ENCODE measurements at places on chromosomes 13 and 19.

GRCh38 chr19:39768334-39768733 lies 10.3 kb upstream of the LEUTX start:
- no peak for DNase-seq

- DNase-seq: no peak
Observed at GRCh38 chr19:6834433-6834832, 52.9 kb upstream of the ADGRE1 start.

- no peak for DNase-seq
Observed at GRCh38 chr13:112900691-112901091, 68.3 kb upstream of the MCF2L start.

- no peak for DNase-seq
Observed at GRCh38 chr13:51118809-51119431, 7.8 kb upstream of the C13orf42 start.

DNA sequence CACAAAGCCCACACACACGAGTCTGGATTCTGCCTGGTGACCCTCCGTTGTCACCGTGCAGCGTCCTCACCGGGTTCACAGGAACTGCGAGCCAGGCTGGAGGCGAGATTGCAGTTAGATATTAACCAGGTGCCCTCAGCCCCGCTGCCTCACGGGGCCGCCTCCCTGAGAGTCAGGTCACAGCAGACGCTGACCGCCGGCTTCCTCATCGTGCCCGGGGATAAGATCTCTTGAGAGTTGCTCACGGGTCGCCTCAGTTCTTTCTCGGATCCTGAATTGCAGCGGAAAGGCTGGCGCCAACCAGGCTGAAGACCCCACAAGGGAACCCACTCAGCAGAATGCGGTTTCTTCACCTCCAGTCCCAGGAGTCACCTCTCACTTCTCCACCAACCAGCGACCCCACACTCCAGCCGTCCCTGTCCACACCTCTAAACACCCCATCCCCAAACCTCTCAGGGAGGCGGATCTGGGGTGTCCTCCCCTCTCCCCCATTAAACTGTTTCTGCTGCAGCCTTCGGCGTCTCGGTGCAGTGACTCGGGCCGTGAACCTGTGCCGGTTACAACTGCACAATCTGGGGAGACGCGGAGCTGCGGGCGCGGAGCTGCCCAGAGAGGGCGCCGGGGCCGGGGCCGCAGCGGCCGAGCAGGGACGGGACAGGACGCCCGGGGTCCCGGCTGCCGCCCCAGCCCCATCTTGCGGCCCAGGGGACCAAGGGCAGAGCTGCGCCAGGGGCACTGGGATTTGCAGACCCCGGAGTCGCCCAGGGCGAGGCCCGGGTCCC lies 591 bp downstream of the ZNF823 start:
- DNase-seq: no peak

DNA sequence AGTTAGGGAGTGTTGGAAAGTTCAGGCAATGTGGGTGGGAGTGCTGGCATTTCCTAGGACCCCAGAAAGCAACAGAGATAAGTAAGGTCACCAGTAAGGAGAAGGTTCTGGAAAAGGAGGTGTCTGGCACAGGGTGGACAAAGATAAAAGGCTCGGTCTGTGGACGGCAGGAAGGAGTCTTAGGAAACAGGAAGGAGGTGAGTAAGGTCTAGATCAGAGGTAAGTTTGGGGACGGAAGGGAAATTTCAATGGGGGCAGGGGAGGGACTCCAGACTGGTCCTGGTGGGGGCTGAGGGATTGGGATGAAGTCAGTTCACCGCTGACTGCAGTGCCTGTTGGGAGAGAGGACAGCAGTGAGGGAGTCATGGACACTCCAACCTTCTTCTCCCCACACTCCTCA lies 7.8 kb upstream of the OPA3 start:
- DNase-seq: no peak

DNA sequence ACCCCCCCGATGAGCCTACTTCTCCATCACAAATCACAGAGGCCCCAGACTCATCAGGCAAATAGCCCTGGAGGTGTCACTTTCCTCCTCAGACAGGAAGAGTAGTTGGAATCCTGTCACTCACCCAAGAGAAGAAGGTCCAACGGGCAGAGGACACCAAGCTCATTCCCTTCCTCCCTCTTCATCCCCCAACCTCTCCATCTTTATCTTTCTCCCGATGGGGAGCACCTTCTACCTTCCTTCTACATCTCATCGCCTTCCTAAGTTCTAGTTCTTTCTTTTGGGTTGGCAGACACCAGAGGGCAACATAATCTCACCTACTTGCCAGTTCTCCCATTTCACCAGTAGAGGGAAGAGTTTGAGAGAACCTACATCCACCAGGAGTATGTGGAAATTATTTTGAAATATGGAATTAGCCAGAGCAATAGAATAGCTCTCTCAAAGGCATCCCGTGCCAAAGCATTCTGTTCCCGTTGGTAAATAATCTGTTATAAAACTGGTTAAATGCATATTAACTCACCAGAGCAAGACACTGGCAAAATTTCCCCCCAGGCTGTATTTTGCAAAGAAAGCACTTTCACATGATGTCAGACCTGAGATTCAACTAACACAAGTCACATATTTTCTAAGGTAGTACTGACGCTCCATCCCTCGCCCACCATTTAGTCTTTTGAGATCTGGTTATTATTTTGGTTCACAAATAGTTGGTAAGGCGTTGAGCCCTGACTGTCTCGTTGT lies 55.0 kb downstream of the ZIC5 start:
- peak; percentile 26 for DNase-seq

DNA sequence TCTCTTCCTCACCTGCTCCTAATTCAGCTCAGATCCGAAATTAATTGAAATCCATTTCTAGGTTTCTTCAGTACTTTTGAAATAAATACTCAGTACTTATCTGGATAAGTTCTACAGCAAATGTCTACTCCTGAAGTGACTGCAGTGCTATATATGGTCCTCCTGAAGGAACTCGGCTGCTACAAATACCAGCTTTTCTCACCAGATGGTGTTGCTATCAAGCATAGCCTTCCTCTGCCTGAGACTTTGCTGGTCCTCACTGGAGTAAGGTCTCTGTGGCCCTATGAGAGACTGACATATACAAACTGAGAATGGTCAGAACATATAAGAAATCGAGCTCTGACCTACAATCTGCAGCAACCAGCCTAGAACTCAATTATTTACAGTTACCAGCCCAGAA lies 161.6 kb downstream of the NDFIP2 start:
- DNase-seq: no peak

GRCh38 chr13:20492641-20493040 lies 33.0 kb downstream of the CRYL1 start:
- DNase-seq: no peak

GRCh38 chr19:44549507-44549906 lies 20.0 kb upstream of the CEACAM20 start:
- DNase-seq: no peak

DNA sequence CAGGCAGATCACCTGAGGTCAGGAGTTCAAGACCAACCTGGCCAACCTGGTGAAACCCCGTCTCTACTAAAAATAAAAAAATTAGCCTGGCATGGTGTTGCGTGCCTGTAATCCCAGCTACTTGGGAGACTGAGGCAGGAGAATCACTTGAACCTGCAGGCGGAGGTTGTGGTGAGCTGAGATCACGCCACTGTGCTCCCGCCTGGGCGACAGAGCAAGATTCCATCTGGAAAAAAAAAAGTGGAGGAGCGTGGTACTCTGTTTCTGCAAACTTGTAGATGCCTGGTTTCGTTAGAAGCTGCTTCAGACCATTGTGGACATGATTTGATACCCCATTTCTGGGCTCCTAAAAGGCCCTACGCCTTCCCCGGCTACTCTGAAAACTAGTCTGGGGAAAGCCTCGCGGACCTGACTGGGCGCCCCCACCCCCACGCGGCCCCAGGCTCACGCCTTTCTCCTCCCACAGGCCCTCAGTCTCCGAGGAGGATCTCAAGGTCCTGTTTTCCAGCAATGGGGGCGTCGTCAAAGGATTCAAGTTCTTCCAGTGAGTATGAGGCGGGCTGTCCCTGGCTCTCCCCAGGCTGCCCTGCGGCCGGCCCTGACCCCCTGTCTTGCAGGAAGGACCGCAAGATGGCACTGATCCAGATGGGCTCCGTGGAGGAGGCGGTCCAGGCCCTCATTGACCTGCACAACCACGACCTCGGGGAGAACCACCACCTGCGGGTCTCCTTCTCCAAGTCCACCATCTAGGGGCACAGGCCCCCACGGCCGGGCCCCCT lies 11.5 kb downstream of the PLPPR3 start:
- DNase-seq: no peak

GRCh38 chr19:41813911-41814310 lies 17.5 kb downstream of the CEACAM3 start:
- no peak for DNase-seq

DNA sequence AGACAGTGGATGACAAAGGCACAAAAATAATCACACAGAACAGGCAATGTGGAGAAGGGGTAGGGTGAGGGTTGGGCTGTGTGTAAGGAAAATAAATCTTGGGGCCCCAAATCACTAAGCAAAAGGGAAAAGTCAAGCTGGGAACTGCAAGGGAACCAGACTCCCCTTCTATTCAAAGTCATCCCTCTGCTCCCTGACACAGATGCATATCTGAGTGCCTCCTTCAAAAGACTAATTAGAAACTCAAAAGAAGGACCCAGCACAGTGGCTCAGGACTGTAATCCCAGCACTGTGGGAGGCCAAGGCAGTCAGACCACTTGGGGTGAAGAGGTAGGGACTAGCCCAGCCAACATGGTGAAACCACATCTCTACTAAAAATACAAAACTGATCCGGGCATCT lies 18.3 kb downstream of the ZNF611 start:
- no peak for DNase-seq

- DNase-seq: no peak
Observed at GRCh38 chr19:18282021-18282787, 782 bp upstream of the JUND start.

DNA sequence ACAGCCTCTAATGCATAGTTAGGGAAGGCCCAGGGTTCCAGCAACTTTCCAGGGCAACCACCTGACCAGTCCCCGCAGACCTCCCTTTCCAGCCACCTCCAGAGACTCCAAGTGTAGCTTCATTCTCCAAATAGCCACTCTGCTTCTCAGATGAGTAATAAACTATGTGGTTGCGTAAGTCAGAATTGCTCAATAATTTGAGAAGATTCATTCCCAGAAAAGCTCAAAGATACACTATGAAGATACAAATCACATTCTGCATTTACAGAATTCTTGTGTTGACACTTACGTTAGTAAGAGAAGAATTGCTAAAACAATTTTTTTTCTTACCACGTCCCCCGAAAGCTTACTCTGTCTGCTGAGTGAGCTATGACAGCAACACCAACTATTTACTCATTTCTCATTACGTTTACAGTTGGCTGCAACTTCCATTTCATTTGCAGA lies 8.2 kb upstream of the LATS2 start:
- no peak for DNase-seq

DNA sequence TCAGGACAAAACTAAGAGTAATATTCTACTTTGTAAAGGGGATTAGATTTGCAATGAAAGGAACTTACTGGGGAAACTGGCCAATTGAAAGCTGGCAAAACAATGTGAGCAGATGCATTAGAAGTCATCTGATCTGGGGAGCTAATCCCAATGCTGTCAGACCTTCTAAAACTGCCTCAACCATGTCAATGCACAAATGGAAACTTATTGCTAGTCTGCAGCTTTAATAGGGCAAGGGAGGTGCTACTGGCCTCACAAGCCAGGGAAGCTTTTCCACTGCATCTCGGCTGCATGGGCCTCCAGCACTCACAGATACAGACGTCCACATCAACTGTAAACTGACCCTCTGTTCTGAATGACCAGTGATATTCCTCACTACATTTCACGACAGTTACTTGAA lies 154.2 kb downstream of the LHFPL6 start:
- no peak for DNase-seq

DNA sequence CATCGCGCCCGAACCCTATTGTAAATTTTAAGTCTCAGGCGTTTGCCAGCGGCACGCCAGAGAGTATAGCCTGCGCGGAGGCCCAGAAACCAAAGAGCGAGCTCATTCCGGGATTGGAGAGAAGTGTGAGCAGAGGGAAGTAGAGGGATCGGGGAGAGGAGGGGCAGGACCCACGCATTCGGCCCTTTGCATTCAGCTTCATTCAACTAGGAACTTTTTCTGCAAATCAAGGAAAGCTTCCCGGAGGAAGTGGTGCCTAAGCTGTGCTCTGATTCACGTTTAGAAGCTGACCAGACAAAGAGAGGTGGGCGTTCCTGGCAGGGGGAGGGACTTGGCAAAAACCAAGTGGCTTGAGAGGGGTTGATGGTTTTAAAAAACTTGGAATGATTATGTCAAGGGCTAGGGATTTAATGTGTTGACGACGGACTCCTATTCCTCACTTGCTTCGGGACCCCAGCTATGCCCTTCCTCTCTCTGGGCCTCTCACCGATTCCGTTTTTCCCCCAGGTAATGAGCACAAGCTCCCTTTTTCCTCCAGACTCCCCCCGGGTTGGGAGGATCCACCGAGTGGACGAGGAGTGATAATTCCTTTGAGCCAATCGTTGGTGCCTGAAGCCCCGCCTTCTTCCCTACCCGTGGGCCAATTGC lies 811 bp upstream of the PRMT1 start:
- peak; percentile 74 for DNase-seq

GRCh38 chr13:24863748-24864540 lies 100.0 kb downstream of the RNF17 start:
- no peak for DNase-seq

- no peak for DNase-seq
Observed at GRCh38 chr19:39725995-39726394, 11.8 kb downstream of the CLC start.

- no peak for DNase-seq
Observed at GRCh38 chr19:56295531-56296455, 18.8 kb downstream of the ZSCAN5A start.

GRCh38 chr19:44618640-44619357 lies 5.4 kb downstream of the IGSF23 start:
- DNase-seq: no peak

GRCh38 chr19:33468361-33469170 lies 53.0 kb downstream of the PEPD start:
- DNase-seq: no peak

DNA sequence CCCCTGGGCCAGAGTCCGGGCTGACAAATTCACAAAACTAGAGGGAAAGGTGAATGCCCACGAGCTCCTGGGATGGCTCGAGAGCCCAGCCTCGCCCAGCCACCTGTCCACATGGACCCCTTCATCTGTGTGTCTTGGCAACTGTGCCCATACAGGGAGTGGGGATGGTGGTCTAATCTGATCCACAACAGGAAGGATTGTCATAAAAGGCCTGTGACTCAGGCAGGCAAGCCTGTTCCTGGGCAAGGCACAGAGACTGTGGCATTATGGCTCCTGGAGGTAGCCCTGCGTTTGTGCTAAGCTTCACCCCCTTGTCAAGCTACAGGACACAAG lies 20.0 kb downstream of the CAPS start:
- DNase-seq: no peak

GRCh38 chr13:41502673-41503072 lies 45.3 kb downstream of the RGCC start:
- no peak for DNase-seq

All from NCI-H1105 (cell line).